PC-3 (cell line): ENCODE measurements at places on chromosomes 5 and 9. TPM values are rescaled to one million over a fixed set of nuclear protein-coding genes. Genes with fewer than 3 reads are reported as not detected.

DNA sequence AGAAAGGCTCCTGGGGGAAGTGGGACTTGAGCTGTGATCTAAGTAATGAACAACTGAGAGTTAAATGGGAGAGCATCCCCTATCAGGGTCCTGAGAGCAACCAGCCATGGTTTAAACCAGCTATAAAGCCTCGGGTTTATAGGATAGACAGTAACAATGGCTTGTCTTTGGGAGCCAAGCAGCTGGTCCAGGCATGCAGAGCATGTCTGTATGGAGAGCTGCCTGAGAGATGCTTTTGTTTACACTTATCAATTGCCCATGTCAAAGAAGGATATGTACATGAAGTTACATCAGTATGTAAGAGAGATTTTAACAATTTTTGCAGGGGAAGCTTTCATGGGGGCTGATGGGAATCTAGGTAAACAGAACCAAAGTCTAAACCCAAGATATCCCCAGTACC, 4.4 kb downstream of the TGFBI start:
- no peak for DNase-seq

- no peak for DNase-seq
These were observed 118.7 kb downstream of the GAS1 start for GRCh38 chr9:86828631-86829030.

DNA sequence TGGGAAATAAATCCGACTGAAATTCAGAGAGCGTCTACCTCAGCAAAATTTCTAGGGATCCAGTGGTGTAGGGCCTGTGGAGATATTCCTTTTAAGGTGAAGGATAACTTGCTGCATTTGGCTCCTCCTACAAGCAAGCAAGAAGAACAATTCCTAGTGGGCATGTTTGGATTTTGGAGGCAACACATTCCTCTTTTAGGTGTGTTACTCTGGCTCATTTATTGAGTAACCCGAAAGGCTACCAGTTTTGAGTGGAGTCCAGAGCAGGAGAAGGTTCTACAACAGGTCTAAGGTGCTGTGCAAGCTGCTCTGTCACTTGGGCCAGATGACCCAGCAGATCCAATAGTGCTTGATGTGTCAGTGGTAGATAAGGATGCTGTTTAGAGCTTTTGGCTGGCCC, 862.4 kb upstream of the CDH9 start:
- DNase-seq = no peak

GRCh38 chr9:136062657-136063439, 32.2 kb downstream of the NACC2 start:
- DNase-seq = no peak

DNA sequence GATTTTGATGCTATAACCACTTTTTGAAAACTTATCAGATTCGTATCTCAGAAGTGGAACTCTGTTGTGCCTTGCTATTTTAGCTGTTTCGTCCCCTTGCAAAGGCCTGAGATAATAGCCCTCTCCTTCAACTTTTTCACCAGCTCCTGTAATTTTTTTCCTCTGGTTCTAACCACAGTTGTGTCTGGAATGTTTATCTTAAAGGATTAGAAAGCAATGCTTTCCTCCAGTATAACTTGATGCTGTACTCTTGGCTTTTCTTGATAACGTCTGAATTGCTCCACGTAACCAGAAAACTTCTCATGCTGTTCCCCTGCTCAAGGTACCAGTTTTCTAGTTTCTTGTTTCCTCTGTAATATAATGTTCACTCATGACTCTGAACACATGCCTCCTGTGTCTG, 209.4 kb downstream of the DTWD2 start:
- DNase-seq = no peak

- DNase-seq = no peak
These were observed 105.1 kb downstream of the EHMT1 start for GRCh38 chr9:137723783-137724445.

DNA sequence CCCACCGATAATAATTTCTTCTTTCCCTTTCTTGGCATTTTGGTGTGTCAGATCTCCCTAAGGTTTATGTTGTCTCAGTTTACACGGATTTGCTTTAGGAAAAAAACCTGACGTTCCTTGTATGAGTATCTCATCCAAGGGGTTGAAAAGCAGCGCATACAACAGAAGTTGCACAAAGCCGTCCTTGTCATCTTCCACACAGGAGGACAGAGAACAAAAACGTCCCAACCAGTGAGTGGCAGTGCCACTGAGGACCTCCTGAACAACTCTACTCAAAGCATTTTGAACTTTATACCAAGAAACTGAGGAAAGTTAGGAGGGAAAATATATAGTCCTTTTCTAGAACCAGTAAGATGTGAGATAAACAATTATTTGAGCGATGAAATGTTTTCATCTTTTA, 547.0 kb downstream of the PDE4D start:
- no peak for DNase-seq

GRCh38 chr9:136297766-136298735, 5.8 kb downstream of the CCDC187 start:
- no peak for DNase-seq

DNA sequence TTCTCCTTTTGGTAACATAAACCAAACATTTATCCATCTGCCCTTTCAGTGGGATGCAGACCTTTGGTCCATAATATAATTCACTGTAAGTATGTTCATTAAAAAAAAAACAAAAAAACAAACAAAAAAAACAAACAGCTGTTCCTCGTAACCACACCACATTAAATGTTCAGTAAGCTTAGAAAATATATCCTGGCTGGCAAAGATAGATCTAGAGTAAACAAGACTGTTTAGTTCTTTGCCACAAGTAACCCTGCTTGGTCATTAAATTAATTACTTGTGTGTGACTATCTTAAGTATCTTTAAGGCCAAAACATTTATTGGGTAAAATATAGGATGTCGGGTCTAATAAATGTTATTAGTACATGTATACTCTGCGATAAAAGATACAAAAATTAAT, 1717.1 kb downstream of the EFNA5 start:
- no peak for DNase-seq

DNA sequence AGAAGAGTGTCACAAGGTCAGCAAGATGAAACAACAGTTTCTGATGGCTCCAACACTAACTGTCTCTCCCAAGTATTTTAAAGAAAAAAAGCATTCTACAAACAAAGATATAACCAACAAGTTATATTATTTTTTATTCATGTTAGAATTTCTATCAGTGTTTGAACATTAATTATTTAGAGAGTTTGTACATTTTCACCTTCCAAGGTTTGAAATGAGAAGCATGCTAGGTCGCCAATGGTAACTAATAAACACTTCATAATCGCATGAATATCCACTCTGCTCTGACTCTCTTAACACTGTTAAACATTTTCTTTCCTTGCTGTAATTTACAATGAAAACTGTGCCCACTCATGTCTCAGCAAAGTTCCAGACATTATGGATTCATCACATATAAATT, 73.5 kb downstream of the PTCH1 start:
- DNase-seq = no peak

- DNase-seq = peak; percentile 3
These were observed 65.4 kb upstream of the FCN1 start for GRCh38 chr9:134983074-134983473.

DNA sequence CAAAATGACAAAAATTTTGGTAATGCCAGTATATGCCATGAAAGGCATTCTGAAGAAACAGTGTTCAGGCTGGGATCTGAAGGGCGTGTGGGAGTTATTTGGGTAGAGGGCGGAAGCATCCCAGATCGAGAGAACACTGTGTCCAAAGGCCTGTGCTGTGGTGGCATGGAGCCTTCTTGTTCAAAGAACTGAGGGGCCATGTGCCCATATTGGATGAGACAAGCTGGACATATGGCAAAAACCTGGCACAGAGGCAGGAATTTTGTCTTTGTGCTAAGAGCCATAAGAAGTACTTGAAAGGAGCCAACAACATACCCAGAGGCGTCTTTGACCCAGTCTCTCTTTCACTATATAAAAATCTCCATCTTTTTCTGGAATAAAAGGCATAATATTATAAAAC, 128.0 kb downstream of the SYK start:
- no peak for DNase-seq

DNA sequence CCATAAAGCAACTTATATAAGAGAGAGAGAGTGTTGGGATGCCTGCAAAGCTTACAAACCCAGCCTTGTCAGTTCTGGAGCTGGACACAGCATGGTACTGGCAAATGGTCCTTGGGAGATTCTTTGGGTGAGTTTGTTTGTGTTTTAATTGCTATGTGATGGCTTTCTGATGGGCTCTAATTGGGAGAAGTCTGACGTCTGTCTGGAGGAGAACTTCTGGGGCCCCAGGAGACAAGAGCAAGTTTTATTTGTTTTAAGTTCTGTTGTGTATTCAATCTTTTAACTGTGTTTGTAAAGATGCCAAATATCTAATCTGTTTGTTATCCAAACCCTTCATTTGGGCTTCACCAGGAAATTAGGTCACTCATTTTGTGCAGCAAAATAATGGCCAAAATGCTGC, 50.3 kb upstream of the AFAP1L1 start:
- DNase-seq = peak; percentile 20

DNA sequence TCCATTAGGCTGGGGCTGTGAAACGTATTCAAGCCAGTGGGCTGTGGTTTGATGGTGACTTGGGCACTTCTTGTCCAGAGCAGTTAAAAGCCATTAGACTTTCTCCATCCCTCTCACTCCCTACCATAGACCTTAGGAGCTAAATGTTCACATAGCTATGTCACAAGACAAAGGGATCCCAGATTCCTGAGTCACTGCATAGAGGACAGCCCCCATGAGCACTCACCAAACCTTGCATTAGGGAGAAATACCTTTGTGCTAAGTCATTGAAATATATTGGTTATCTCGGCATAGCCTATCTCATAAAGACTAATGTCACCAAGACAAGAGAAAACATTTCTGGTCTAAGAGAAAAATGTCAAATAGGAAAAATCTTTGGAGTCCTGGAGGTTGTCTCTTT, 104.3 kb downstream of the TRPM6 start:
- DNase-seq = peak; percentile 62

GRCh38 chr5:36670548-36670947, 64.1 kb downstream of the SLC1A3 start:
- DNase-seq = no peak

GRCh38 chr5:157492886-157493285, 32.9 kb downstream of the NIPAL4 start:
- DNase-seq = no peak

- DNase-seq = no peak
These were observed 212.9 kb downstream of the ACTL7B start for GRCh38 chr9:108642871-108643270.

DNA sequence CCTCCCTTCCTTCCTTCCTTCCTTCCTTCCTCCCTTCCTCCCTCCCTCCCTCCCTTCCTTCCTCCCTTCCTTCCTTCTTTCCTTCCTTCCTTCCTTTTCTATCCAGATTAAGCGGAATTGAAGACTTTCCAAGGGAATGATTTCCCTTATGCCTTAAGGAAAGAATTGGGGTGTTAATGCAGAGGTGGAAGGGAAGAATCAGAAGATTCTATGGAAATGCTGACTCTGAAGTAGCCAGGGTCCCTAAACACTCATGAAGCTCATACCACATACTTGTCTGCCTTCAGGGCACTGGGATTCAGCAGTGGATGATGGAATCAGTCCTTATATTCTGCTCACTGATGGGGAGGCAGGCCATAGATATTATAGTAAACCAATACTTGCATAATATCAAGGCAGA, 48.2 kb downstream of the TNC start:
- DNase-seq = no peak

DNA sequence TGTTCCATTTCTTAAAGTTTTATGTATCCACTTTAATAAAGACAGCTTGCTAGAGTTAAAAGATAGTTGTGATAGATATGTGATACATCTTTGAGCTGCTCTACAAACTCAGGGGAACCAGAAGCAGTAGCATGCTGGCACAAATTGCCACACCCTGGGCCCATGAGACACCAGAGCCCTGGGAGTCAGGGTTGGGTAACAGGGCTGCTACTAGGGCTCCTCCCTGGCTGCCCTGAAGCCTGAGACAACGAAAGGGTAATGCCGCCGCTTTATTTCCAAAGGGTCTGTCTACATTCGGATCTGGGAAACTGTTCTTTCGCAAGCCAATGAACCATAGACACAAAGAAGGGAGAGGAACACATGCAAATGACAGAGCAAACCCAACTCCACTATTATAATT, 29.2 kb downstream of the PTPN3 start:
- DNase-seq = no peak

Gene PCDHB3
- 0.36 and 0.58 TPM in 2 replicates for total RNA-seq

Gene PCDHA6
- 0.22 and 0.35 TPM in 2 replicates for total RNA-seq

Gene FSD1L
- 1.7 and 2.1 TPM in 2 replicates for total RNA-seq

Gene TTC39B
- total RNA-seq = 1.5 and 2.0 TPM in 2 replicates

Gene GRIA1
- total RNA-seq = not detected in 2 replicates

Gene FGFR4
- total RNA-seq = 24.6 and 34.9 TPM in 2 replicates

Gene PHF2
- total RNA-seq = 10.6 and 12.0 TPM in 2 replicates

Gene SREK1
- 34.8 and 43.1 TPM in 2 replicates for total RNA-seq

Gene IRX4
- total RNA-seq = 0.46 TPM in 1 of 2 replicates, not detected in the other

Gene IFNA6
- total RNA-seq = not detected in 2 replicates
